Stimulated activated CD4-positive, alpha-beta T cell treated with anti-CD3 and anti-CD28 coated beads, TNF-alpha, amount 100 ng/mL, for 1 hour (primary cell): ENCODE measurements at places on chromosomes 16 and 17.

- no peak for DNase-seq
Measured at GRCh38 chr17:62792447-62792800, 15.7 kb downstream of the MARCHF10 start.

DNA sequence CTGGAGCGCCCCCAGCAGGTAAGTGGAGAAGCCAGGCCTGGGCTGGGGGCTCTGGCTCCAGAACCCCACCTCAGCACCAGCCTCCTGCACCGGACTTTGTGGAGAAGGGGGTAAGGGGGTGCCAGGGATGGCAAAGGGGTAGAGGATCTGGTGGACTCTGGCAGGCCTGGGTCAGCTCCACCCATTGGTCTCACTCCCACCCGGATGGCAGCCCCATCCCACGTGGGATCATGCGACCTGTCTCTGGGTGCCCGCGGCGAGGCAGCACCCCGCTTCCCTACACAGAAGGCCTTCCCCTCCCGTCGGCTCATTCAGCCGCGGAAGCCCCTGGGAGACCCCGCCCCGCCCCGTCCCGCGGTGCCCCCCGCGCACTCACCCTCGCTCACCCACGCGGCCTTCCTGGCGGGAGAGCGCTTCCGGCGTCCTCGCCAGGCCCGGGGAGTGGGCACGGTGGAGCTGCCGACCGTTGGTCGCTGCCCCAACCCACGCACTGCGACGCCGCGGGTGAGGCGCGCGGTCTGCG, 498 bp upstream of the PLEKHG4 start:
- peak; percentile 3 for DNase-seq

DNA sequence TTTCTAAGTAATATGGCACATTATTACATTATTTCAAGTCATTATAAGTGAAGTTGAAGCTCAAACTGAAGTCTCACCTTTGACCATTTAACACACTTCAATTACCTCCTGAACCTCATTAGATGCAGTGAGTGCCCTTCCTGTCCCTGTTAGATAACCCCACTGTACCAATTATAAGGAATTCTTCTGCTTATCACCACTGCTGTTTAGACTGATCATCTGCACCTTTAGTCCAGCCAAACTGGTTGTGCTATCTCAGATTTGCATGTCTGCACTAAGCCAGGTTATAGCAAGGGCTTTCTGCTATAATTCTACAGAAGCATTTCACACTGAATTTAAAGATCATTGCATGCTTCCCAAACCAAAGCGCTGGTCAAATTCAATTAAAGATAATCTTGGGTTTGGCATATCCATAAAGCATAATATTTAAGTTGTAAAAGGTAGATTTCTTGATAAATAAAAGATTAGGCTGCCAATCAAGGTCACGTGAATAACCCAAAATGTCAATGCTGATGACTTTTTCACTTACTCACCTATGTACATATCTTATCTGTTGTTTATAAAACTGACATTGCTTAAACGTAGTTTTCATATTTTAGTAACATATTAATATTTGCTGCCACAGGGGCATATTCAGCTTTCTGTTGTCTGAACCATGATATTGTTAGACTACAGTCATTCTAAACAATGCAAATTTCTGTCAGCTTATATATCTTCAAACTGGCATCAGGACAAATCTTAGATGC, 11.9 kb downstream of the ITFG1 start:
- no peak for DNase-seq

- DNase-seq = no peak
Measured at GRCh38 chr17:39562395-39562794, 45.3 kb downstream of the NEUROD2 start.

- no peak for DNase-seq
Measured at GRCh38 chr17:36149296-36149820, 27.1 kb downstream of the TBC1D3B start.

GRCh38 chr17:38980490-38981217, 13.5 kb upstream of the FBXO47 start:
- no peak for DNase-seq

DNA sequence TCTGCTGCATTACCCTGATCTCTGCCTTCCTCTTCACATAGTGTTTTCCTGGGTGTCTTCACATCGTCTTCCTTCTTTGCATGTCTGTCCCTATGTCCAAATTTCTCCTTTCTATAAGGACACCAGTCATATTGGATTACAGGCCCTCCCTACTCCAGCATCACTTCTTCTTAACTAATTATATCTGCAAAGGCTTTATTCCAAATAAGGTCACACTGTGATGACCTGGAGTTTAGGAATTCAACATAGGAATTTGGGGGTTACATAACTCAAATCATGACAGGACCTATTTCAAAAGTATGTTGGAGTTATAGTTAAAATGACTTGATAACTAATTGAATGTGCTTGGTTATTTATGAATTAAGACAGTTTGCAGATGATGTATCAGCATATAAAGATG, 490.5 kb upstream of the ERCC4 start:
- no peak for DNase-seq

DNA sequence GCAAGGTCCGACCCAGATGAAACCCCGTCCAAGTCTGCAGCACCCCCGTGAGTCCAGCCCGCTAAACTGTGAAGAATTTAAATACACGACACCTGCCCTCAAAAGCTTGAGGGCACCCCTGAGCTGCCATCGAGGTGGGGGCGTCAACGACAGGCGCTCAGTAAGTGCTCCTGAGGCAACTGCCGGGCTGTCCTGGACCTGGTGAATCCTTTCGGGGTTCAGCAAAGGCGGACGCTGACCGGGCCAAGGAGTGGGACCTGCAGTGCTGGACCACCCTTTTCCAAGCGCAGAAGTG, 512 bp upstream of the ENDOV start:
- DNase-seq = no peak

DNA sequence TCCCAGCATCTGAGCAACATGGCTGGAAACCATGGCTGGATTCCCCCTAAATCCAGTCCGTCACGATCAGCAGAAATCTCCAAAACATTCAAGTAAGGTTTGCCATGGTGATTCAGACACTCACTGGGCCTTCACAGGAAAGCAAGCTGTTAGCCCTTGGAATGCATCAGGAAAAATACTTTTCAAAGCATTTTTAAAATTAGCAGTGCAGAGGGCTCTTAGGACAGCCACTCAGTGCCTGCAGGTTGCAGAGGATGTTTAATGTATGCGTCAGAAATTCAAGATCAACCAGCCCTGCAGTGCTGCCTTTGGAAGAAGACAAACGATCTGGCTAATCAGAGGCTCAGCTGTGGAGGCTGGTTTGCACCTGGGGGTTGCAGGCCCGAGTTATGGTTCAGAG, 50.3 kb downstream of the FOXL1 start:
- DNase-seq = no peak

DNA sequence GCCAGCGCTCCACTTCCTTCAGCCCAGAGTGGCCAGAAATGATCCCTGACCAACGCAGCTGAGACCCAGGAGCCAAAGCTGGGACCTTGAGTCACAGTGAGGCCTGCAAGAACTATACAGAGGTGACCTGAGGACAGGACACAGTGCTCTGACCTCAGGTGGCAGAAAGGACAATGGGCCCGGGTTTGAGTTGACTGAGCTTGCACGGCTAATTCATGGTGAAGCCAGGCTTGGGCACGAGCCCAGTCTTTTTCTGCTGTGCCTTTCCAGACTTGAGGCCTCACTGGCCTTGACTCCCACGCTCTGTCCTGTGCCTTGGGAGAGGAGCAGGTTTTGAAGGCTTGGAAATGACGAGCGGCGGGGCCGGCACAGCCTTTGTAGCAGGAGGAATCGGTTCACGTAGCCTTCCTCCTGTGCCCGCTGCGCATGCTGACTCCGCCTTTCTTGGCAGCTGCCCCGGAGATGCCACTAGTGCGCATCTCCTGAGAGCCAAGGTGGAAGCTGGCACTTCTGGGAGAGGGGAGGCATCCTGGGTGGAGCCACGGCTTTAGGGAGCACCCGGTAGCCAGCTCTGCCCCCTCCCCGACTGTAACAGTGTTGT, 34.9 kb downstream of the NDEL1 start:
- DNase-seq = no peak

GRCh38 chr16:50153596-50154419, 702 bp downstream of the TENT4B start:
- no peak for DNase-seq

DNA sequence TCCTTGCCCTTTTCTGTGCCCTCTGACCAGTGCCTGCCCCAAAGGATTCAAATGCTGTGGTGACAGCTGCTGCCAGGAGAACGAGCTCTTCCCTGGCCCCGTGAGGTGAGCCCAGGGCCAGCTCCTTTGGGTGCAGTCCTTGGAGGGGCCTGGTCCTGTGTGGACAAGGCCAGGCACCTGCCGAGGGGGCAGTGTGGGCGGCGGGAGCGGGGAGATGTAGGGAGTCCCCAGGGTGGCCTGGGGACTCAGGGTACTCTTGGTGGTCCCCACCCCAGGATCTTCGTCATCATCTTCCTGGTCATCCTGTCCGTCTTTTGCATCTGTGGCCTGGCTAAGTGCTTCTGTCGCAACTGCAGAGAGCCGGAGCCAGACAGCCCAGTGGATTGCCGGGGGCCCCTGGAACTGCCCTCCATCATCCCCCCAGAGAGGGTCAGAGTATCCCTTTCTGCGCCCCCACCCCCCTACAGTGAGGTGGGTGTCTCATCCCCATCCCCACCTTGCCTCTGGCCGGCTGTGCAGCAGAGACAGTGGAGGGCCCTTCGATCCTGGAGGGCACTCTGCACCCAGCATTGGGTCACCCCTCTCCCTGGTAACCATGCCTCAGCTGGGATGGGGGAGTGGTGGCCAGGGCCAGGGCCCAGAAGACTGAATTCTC, 4.4 kb downstream of the TMEM92 start:
- no peak for DNase-seq

DNA sequence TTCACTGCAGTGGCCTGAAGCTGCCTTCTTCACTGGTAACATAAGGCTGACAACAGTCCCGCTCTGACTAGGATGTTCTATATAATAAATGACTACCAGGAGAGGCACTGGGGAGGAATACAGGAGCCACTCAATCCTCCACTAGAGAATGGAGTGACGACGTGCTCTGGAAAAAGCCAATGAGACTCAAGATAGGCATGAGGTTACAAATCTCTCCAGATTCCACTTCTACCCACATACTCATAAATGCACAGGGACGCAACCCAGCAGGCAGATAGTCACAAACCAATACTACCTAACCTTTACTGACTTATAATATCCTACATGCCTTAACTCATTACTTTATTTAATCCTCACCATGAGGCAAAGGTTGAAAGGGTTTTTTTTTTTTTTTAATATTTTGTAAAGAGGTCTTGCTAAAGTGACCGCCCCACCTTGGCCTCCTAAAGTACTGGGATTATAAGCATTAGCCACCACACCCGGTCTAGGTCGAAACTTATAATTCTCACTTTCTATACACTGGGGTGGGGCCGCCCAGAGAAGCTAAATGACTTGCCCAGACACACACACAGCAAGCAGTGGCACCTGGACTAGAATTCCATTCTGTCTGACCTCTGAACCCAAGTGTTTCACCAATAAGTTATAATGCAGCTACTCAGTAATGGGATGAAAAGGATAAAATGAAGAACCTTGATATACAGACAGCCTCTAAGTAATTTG, 33.7 kb downstream of the TOM1L2 start:
- DNase-seq = no peak

DNA sequence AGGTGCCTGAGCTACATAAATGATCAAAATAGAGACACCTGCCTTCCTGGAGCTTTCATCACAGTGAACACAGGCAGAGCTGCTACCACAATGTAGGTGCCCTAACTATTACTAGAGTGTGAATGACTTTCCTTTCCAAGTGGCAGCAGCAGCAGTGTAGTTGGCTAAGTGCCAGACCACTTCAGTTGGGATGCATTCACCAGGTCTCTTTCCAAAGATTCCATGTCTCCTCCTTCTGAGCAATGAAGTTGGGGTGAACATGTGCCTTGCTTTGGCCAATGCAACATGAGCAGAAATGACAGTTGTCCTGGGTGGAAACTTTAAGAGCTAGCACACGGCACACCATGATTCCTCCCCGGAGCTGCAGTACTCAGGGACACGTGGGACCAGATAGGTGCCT, 23.3 kb upstream of the CACNG4 start:
- no peak for DNase-seq

- no peak for DNase-seq
Measured at GRCh38 chr16:27974896-27975540, 88.5 kb downstream of the GSG1L start.

GRCh38 chr17:6084311-6085161, 14.4 kb downstream of the WSCD1 start:
- DNase-seq = no peak

DNA sequence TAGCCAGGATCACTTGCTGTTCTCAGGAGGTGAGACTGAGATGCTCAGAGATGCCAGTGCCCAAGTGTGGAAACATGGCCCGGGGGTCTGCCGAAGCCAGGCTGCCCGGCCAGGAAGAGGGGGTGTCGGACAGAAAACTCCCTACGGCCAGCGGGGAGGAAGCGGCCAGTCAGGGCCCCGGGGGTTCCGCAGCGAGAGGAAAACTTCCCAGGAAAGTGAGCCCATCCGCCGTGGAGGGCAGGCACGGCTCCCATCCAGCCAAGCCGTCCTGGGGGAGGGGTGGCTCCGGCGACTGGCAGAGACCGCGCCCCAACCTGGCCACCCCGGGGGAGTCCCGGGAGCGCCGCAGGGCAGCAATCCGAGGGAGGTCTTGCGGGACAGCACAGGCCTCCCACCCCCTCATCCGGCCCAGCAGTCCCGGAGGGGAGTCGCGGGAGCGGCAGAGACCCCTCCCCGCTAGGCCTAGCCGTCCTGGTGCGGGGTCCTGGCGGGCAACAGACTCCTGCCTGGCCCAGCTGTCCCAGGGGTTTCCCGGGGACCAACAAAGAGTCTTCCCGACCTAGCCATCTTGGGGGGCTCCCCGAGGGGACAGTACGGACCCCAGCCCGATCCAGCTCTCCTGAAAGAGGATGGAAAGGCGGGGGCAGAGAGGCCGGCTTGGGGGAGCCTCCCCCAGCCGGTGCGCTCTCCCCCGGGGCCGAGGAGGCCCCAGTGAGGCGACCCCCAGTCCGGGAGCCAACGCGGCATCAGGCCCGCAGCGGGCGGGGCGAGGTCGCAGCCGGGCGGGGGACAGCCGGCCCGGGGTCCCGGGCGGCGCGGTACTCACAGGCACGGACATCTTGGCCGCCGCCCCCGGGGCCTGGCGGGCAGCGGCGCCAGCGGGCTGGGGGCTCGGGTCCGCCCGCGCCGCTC, 13.8 kb upstream of the BCAR1 start:
- DNase-seq = no peak

GRCh38 chr17:11900041-11900476, 97.2 kb downstream of the ZNF18 start:
- no peak for DNase-seq

DNA sequence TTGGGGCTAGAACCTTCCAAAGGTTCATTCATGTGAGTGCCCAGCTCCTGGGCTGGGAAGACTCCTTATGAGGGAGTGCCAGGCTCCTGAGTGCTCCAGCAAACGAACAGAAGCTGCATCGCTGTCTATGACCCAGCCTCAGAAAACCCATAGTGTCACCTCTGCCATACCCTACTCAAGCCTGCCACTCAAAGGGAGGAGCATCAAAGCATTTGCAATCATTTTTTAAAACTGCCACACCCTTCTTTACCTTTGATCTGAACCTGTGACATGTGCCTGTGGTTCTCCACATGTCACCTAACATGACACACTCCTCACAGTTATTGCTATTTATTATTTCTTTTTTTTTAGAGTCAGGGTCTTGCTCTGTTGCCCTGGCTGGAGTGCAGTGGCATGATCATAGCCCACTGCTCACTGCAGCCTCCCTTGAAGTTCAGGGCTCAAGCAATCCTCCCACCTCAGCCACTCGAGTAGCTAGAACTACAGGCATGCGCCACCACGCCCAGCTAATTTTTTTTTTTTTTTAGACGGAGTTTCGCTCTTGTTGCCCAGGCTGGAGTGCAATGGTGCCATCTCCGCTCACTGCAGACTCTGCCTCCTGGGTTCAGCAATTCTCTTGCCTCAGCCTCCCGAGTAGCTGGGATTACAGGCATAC, 7.3 kb upstream of the KDM8 start:
- DNase-seq = peak; percentile 24
